ENCODE measurements at places on chromosomes 7 and 10.

DNA sequence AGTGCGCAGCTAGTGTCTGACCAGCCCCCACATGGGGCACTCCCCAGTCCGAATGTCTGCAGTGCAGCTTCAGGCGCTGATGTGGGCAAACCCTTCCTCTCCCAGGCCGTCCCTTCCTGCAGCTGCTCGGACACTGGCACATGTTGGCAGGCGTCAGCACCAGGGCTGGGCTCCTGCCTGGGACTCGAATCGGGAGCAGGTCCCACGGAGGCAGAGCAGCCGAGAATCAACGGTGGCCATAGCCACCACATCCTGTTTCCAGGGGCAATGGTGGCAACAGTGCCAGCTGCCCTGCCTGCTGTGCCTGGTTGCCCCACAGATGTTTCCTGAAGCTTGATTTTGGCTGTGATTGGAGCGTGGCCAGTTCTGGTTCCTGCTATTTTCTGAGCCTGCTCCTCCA, 65.8 kb downstream of the MGMT start:
- DNase-seq, result no peak

DNA sequence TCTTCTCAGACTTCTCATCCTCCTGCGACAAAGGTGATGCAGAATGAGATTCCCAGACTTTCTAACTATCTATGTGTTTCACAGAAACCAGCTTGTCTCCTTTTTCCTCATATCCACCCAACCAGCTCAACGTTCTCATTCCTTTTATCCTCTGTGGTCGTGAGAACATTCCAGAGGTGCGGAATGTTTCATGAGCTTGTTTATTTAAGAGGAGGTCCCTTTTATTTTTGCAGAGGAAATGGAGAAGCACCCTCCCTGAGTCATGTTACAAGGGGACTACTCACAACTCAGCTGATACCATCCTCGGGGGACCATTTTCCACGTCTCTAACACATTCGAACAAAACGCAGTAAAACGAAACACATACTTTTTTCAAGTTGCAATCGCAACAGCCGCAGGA, 93.2 kb downstream of the ZRANB1 start:
- DNase-seq, result no peak

GRCh38 chr7:42151309-42151708, 85.7 kb downstream of the GLI3 start:
- no peak for DNase-seq

DNA sequence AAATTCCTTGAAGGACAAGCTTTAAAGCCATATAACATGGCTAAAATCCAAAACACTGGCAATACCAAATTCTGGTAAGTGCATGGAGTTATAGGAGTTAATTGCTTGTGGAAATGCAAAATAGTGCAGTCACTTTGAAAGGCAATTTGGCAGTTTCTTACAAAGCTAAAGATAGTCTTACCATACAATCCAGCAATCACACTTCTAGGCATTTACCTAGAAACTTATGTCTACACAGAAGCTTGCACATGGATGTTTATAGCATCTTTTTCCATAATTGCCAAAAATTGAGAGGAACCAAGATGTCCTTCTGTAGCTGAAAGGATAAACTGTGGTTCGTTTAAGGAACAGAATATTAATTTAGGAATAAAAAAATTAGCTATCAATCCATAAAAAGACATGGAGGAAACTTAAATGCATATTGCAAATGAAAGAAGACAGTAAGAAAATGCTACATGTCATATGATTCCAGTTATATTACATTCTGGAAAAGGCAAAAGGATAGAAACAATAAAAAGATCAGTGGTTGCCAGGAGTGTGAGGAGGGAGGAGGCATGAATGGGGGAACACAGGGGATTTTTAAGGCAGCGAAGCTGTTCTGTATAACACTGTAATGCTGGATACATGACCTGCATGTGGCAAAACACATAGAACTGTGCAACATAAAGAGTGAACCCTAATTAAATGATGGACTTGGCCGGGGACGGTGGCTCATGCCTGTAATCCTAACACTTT, 51.9 kb downstream of the GNAT3 start:
- no peak for DNase-seq

GRCh38 chr10:4561296-4561695, 264.7 kb upstream of the AKR1E2 start:
- no peak for DNase-seq

GRCh38 chr10:4532976-4533375, 293.0 kb upstream of the AKR1E2 start:
- DNase-seq, result no peak

DNA sequence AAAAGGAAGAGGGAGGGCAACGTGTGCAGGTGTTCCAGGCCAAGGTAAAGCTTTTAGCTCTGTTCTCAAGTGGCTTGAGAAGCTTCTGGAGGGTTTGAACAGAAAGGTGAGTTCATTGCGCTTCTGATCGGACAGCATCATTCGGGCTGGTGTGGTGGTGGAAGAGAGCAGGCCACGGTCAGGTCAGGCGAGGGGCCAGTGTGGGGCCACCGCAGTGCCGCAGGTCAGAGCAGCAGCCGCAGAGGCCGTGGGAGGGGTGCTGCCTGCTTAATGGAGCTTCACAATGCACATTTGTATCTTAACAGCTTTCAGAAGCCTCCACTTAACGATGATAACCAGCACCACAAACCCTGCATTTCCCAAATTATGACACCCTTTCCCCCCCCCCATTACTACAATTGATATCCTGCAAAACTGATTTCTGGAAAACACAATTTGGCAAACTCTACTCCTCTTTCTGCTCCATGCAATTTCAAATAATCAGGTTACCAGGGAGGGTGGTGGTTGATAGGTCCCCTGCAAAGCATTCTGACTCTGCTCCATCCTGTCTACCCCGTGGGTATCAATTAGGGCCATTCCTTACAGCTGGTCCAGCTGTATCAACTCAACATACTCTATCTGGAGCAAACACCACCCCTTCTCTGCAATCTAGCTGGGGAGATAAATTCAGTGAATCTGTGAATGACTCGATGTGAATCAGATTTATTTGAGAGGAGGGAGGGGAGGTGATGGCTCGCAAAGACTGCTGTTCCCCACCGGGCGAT, 162.9 kb downstream of the ACTR3B start:
- no peak for DNase-seq

GRCh38 chr7:14637968-14638367, 264.6 kb downstream of the DGKB start:
- no peak for DNase-seq

GRCh38 chr10:17737027-17737965, 14.7 kb upstream of the TMEM236 start:
- no peak for DNase-seq

- no peak for DNase-seq
Observed at GRCh38 chr7:125468855-125469174, 539.2 kb upstream of the POT1 start.

DNA sequence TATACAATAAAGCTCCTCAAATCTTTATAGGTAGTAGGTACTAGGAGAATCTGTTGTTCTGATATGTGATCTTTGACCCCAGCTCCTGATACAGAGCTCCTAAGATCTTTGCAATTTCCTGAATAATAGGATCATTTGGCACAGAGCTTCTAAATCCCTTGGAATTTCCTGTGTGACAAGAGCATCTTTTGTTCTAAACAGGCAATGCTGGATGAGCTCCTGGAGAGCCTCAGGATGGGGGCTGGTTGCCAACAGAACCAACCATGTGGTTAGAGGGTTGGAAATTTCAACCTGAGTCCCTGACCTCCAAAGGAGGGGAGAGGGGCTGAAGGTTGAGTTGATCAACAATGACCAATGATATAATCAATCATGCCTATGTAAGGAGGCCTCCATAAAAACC, 629.0 kb downstream of the CCSER2 start:
- DNase-seq, result no peak

DNA sequence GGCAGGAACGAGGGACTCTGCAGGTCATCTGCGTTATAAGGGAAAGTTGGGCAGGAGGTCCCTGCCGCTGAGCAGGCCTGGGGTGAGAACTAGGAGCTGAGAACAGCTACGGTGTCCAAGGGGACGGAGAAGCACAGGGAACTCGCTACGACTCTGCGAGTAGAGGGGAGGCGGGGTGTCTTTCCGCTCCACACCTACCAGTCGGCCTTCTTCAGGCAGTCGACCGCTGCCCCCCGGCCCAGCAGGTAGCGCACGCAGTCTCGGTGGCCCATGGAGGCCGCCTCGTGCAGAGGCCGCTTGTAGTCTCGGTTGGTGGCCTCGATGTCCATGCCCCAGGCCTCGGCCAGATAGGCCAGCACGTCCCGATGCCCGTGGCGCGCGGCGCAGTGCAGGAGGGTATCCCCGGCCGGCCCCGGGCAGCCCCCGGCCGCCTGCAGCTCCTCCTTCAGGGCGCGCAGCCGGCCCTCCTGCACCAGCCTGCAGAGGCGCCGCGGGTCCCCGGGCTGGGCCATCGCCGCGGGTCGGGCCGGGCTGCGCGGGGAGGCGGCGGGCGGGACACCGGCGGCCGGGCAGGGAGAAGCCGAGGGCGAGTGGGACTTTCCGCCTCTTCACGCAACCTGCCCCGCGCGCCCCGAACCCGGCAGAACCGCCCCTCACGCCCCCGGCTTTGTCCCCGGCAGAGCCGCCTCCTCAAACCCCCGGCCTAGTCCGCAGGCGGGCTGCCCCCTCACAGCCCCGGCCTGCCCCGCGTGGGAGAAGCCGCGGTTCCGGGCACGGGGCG, 660 bp downstream of the ANKRD16 start:
- DNase-seq, result peak; percentile 11

- no peak for DNase-seq
Observed at GRCh38 chr10:62738916-62739315, 65.6 kb upstream of the ADO start.

GRCh38 chr7:79458796-79459195, 5.3 kb upstream of the MAGI2 start:
- no peak for DNase-seq

DNA sequence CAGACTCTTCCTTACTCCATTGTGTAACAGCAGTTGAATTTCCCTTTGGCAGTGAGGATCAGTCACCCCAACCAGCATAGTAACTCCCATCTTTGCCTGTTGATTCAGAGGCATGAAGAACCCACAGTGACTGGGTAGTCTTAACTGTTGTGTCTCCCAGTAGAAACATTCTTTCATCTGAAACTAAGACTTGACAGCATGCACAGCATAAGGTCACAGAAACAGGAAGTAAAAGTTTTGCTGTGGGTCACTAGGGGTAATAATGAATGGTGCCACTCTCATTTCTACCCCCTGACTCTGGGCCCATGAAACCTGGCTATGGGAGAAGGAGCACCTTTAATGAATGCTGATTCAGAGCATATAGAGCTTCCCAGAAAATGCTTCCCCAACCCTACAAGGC, 8.3 kb upstream of the FRMPD2 start:
- DNase-seq, result no peak

DNA sequence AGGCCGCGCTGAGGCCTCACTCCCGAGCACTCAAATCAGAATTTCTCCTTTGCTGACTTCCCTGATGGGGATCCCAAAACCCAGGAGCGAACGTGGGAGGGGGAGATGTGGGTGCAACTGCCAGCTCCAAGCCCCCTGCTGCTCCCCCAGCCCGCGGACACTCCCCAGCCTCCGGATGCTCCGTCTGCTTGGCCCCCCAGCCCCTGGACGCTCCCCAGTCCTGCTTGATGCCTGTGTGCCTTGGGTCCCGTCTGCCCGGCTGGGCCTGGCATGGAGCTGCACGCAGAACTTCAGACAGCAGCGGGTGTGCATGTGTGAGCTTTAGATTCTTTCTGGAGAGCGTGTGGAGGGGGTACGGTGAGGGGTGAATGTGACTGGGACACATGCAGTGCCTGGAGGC, 4.7 kb upstream of the SHH start:
- no peak for DNase-seq

GRCh38 chr7:15795393-15795792, 108.9 kb upstream of the MEOX2 start:
- no peak for DNase-seq

- DNase-seq, result no peak
Observed at GRCh38 chr7:72080865-72081510, 331.1 kb downstream of the CALN1 start.

DNA sequence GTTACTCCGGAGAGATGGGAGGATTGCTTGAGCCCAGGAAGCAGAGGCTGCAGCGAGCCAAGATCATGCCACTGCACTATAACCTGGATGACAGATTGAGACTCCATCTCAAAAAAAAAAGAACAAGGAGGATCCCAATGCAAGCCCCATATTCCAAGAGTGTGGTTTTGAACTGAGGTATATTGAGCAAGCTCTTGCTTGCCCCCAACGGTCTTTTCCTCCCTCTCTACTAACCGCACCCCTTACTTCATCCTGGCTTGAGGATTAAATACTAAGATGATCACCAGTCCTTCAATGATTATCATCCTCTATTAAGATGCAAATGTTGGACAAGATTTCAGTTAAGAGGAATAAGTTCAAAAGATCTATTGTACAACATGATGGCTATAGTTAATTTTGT, 12.5 kb upstream of the SRGN start:
- DNase-seq, result no peak

- DNase-seq, result no peak
Observed at GRCh38 chr10:60537697-60538096, 148.0 kb upstream of the ANK3 start.

DNA sequence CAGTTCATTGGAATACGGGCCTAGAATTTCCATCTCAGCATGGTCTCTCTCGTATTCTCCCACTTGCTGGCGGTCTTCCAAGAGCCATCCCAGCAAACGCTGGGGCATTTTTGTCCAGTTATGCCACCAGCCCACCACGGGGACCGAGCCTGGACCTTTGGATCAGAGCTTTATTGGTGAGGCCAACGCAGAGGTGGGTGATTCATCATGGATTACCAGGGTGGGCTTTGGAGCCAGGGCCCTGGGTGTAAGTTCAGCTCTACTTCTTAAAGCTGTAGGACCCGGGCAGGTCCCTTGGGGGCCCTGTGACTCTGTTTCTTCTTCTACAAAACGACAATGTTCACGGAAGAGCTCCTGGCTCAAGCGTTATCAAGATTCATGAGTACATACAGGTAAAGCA, 22.7 kb upstream of the PITRM1 start:
- no peak for DNase-seq

- no peak for DNase-seq
Observed at GRCh38 chr10:18397906-18398305, 253.5 kb downstream of the NSUN6 start.

DNA sequence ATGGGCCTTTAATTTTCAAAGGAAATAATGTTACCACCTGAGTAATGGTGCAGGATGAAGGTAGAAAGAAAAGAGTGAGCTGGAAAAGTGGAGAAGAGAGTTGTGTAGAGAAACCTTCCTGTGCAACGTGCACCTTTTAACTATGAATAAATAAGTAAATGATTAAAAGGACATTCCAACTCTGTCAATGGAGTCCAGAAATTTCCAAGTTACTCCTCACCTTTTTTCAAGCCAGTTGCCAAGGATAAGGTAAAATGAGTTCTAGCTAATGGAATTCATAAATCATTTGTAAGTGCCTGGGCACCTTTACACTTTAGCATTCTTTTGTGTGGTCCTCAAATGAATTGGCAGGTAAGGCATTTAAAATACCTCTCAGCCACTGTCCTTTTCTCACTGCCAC, 549.4 kb upstream of the NRP1 start:
- DNase-seq, result no peak

Measured in dorsolateral prefrontal cortex (tissue), 122 donors.